ENCODE measurements at places on chromosomes 3 and 15.
A peak's percentile ranks its signal among the peaks of the same experiment; 100 is the strongest.

DNA sequence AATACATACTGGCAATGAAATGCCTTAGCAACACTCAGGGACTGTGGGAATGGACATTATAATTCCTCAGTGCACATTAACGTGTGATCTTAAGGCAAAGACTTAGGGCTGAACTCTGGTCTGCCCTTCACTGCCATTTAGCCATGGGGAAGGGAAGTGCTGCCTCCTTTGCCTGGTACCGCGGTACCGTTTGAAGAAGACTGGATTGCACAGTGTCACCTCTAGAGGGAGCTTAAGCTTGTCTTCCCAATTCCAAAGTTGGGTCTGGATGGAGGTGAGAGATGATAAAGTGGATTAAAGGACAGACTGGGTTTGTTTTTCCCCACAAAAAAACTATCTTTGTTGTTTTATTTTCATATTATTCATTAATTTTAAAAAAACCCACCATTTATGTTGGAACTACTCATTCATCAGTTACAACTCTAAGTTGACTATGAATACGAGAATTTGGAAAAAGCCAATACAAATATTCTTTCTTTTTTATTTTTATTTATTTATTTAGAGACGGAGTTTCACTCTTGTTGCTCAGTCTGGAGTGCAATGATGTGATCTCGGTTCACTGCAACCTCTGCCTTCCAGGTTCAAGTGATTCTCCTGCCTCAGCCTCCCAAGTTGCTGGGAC, 60.0 kb upstream of the SYN2 start:
- DNase-seq: peak; percentile 21

- peak; percentile 36 for DNase-seq
These were observed 89.7 kb downstream of the LIPC start for GRCh38 chr15:58521293-58521991.

DNA sequence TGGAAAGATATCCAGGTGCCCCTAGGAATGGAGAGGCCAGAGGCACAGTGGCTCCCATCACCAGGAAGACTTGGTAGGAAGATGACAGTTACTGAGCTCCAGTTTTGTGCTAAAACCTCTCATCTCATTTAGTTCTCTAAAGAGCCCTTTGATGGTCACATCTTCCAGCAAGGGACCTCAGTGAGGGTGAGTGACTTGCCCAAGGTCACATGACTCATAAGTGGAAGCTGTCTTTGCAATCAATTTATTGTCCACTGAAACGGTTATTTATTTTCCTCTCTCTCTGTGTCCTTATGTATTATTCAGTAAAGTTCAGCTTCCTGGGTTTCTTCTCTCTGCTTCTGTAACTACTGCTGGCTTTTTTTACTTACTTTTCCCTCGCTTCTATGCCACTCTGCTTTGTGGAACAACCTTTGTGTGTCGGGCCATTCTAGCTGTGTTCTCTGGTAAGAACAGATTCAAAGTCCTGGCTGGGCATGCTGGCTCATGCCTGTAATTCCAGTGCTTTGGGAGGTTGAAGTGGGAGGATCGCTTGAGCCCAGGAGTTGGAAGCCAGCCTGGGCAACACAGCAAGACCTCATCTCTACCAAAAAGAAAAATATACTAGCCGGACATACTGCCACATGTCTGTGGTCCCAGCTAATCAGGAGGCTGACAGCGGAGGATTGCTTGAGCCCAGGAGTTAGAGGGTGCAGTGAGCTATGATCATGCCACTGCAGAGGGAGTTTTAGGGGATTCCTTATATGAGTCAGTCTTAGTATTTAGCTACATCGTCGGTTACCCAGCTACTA, 55.9 kb downstream of the PDIA5 start:
- no peak for DNase-seq

- no peak for DNase-seq
These were observed 229.2 kb downstream of the TJP1 start for GRCh38 chr15:29593111-29593510.

GRCh38 chr15:38877471-38877870, 312.9 kb upstream of the RASGRP1 start:
- no peak for DNase-seq

DNA sequence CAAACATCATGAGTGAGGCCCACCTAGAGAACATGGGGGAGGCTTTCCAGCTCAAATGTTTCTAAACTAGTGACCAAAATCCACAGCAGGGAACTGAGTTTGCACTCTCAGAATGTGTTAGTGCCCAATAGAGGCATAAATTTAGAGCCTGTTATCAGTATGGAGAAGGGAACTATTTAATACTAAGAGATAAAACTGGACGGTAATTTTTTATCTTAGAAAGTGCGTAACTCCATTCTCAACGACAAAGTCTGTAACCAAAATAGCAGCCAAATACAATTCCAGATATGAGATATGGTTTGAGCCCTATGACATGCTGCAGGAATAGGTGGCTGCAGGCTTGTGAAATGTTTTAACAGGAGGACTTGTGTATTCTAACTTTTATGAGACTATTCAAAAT, 3.5 kb downstream of the B3GALNT1 start:
- DNase-seq: no peak

DNA sequence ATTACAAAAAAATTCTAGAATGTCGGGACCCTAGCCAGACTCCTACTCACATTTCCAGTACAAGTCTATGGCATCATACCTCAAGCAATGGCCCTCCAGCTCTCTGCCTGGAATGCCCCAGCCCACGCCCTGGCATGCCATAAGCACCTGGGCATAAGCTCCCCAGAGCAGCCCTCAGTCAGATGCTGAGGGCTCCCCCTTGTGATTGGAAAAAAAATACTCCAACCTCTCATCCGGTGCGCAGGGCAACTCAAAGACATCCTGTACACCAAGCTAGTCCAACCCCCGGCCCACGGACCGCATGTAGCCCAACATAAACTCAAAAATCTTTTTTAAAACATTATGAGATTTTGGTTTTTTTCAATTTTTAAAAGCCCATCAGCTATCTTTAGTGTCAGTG, 115.4 kb downstream of the NEK10 start:
- peak; percentile 46 for DNase-seq

DNA sequence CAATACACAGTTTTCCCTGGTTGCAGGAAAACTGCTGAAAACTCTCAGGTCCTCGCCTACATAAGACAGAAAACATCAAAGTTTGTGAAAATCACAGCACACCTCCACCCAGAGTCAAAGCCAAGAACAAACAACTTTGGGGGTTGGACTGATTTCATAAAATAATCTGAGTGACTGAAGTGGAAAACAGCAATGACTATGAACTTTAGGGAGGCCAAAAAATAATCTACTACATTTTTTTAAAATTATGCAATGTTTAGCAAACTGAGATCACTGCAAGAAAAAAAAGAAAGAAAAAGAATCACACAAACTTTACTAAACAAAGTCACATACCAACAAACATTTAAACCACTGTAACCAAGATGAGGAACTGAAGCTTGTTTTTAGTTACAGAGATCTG, 15.9 kb upstream of the FOXP1 start:
- no peak for DNase-seq
